ENCODE measurements at places on chromosomes 11 and 22. TPM values are rescaled to one million over a fixed set of nuclear protein-coding genes. Genes with fewer than 3 reads are reported as not detected.
A peak's percentile ranks its signal among the peaks of the same experiment; 100 is the strongest.

- peak; percentile 50 for DNase-seq
Measured at GRCh38 chr11:77195071-77195755, 67.2 kb downstream of the MYO7A start.

GRCh38 chr22:37607010-37607934 is 1.4 kb upstream of the GGA1 start:
- DNase-seq: peak; percentile 92

GRCh38 chr11:108483163-108483562 is 15.0 kb downstream of the POGLUT3 start:
- DNase-seq: no peak

The MS4A6E gene
- not detected for total RNA-seq

The PKNOX2 gene
- 8.3 TPM for total RNA-seq

The SPON1 gene
- total RNA-seq: 71.3 TPM

The MS4A8 gene
- not detected for total RNA-seq
